ENCODE measurements at places on chromosomes 5 and 9. TPM values are rescaled to one million over a fixed set of nuclear protein-coding genes. Genes with fewer than 3 reads are reported as not detected.

Gene TPPP
- total RNA-seq, result 0.02 TPM

DNA sequence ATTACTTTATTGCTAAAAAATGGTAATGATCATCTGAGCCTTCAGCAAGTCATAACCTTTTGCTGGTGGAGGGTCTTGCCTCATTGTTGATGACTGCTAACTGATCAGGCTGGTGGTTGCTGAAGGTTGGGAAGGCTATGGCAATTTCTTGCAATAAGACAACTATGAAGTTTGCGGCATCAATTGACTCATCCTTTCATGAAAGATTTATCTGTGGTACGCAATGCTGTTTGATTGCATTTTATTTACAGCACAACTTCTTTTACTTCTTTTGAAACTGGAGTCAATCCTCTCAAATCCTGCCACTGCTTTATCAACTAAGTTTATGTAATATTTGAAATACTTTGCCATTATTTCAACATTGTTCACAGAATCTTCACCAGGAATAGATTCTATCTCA is 58.3 kb upstream of the ACO1 start:
- no peak for DNase-seq

- no peak for DNase-seq
Measured at GRCh38 chr5:124421584-124421983, 324.9 kb downstream of the ZNF608 start.

DNA sequence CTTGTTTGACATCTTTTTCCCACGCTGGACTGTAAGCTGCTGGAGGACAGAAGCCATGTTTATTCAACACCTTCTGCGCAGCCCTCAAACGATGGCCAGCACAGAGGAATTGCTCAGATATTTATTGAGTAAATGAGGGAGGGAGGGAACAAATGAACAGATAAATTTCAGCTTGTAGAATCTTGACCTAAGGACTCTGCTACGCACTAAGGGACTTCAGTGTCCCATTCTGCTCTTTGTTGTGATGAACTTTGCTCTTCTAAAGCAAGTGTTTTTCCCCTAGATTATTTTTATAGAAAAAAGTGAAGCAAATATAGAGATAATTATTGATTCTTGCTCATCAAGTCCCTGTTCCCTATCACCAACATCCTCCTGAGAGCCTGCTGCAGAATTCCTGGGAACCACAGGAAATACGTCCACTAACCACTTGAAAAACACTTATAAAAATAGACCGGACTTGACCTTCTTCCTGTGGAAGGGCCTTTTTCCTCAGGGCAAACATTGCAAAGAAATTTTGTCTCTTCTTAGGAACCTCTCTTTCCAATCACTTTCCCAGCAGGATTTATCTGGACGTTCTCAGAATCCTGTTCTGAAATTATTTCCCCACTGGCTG is 54.9 kb downstream of the FGF1 start:
- no peak for DNase-seq

- no peak for DNase-seq
Measured at GRCh38 chr5:89504051-89504450, 621.1 kb upstream of the MEF2C start.

DNA sequence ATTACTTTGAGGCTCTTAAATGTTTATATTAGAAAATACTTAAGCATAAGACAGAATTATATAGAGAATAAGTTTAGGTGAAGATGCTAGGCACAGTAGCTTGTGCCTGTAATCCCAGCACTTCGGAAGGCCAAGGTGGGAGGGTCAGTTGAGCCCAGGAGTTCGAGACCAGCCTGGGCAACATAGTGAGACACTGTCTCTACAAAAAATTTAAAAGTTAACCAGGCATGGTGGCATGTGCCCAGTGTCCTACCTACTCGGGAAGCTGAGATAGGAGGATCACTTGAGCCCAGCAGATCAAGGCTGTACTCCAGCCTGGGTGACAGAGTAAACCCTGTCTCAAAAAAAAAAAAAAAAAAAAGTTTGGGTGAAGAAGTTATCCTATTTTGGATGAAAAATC is 61.7 kb downstream of the BAAT start:
- no peak for DNase-seq

Data from activated CD4-positive, alpha-beta T cell treated with anti-CD3 and anti-CD28 coated beads, Interleukin-2, amount 10 ng/mL, durations not matched to agents 7 days and 5 days (primary cell).